HEK293T (cell line): ENCODE measurements at places on chromosomes 6 and 20.

GRCh38 chr20:8265588-8265987 lies 133.5 kb downstream of the PLCB1 start:
- DNase-seq, result no peak

DNA sequence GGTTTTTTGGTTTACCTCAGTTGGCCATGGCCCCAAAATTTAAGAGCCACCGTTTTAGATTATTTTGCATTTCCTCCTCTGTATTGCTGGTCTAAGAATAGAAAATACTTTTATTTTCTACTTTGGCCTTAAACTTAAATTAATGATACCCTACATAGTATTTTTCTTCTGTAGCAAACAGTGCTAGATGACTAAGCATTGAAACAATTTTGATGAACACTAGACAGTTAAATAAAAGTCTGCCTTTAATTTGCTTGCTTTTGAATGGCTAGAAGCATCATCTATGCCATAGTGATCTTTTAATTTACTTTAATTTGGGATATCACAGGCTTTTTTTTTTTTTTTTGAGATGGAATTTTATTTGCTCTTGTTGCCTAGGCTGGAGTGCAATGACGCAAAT lies 106.4 kb downstream of the CD109 start:
- DNase-seq, result no peak

GRCh38 chr6:3751077-3751729 lies at the start of gene PXDC1:
PXDC1 (minus strand) TSS chr6:3751713; CDS start chr6:3751531, 182 bp downstream.
- peak; percentile 30 for DNase-seq

DNA sequence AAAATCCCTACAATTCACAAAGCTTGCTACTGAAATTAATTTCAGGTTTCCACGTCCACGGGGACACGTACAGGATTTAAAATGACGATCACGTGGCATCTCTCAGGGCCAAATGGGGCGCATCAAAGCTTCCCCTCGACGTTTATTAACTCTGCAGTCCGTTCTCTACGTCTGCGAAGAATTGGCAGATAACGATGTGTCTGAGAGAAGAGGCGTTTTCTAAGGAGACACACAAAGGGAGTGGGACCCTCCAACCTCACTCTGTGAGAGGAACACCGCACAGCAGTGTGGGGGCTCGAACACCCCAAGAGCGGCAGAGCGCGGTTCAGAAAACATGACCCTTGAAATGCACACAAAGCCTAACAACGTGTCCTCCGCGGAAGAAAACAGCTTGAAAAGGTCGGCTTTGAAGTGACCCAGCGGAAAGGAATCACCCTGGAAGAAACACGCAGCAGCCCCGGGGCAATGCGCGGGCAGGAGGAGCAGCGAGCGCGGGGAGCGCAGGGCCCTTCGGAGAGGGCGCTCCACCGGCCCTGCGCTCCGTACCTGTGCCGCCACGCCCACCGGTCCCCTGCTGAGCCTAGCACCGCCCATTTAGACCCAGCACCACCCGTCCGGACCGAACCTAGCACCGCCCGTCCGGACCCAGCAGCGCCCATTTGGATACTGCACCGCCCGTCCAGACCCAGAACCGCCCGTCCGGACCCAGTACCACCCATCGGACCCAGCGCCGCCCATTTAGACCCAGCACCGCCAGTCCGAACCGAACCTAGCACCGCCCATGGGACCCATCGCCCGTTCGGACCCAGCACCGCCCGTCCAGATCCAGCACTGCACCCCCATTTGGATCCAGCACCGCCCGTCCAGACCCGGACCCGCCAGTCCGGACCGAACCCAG lies 1.1 kb upstream of the AFDN start:
- DNase-seq, result peak; percentile 75

GRCh38 chr6:20605581-20605980 lies 71.3 kb downstream of the CDKAL1 start:
- no peak for DNase-seq

GRCh38 chr6:39843305-39844020 lies 51.3 kb downstream of the DAAM2 start:
- DNase-seq, result peak; percentile 35

- DNase-seq, result no peak
Measured at GRCh38 chr6:131293472-131293911, 158.2 kb downstream of the AKAP7 start.

- no peak for DNase-seq
Measured at GRCh38 chr20:55977690-55978459, 27.4 kb downstream of the CBLN4 start.

- no peak for DNase-seq
Measured at GRCh38 chr6:133435065-133435728, 194.0 kb downstream of the EYA4 start.
